Stimulated activated memory B cell treated with anti-CD40 and anti-IgM and Interleukin-4, amounts not matched to agents 10 μg/mL and 1 μg/mL and 100 μg/mL, for 72 hours (primary cell): ENCODE measurements at places on chromosomes 12 and 14.
A peak's percentile ranks its signal among the peaks of the same experiment; 100 is the strongest.

GRCh38 chr12:124993626-124994436 is at the start of gene BRI3BP:
TSS of gene BRI3BP (plus strand) at chr12:124993645. CDS start at chr12:124993791, 146 bp downstream.
- peak; percentile 87 for ATAC-seq

DNA sequence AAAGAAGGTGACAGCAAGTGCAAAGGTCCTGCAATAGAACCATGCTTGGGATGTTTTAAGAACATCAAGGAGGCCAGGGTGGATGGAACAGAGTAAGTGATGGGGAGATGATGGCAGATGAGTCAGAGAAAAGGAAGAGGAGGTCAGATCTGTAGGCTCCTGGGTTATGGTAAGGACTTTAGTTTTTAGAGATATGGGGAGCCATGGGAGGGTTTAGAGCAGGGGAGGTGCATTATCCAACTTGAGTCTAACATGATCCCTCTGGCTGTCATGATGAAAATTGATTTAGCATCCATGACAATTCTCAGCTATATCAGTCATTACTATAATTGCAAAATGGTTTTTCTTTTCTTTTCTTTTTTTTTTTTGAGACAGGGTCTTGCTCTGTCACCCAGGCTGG is 7.3 kb upstream of the PLBD2 start:
- no peak for ATAC-seq

DNA sequence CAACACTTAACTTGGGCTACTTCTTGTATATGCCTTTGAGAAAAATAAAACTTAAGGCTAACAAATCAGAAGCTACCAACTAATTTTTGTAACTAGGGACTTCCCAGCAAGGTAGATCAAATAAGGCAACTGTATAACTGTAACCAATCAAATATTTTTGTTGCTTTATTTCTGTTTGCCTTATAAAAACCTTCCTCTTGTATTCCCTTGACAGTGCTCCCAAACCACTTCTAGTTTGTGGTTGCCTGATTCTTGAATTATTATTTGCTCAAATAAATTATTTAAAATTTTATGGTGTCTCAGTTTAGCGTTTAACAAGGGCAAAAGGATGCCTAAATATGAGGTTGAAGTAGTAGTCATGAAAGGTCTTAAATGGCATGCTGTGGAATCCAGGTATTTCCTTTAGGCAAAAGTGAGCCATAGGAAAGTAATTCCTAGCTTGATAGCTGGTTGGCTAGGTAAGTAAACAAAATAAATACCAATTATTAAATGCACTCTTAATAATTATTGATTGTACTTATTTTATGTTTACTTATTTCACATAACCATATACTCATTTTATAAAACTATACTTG is 632.6 kb downstream of the RPL10L start:
- no peak for ATAC-seq

GRCh38 chr12:57159311-57159710 is 11.9 kb upstream of the LRP1-AS start:
- ATAC-seq = no peak

GRCh38 chr14:94157197-94157596 is 16.9 kb upstream of the PPP4R4 start:
- ATAC-seq = no peak

DNA sequence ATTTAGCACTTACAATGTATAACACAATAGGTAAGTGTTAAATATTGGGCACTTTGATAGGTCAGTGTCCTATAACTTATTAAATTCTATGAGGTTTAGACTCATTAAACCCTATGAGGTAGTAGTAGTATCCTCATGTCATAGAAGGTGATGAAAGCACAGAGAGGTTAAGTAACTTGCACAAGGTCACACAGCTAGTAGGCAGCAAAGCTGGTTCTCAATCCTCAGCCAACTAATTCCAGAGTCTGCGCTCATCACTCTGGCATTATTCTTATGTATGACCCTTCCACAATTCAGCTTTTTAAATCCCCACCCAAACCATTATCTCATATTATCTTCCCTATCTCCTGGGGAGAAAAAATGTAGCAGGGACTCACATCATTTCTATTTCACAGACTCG is 141.1 kb downstream of the KSR2 start:
- ATAC-seq = no peak

GRCh38 chr12:48988030-48988649 is 10.0 kb downstream of the WNT1 start:
- ATAC-seq = peak; percentile 60

GRCh38 chr14:52061390-52061789 is 7.5 kb downstream of the NID2 start:
- peak; percentile 51 for ATAC-seq

DNA sequence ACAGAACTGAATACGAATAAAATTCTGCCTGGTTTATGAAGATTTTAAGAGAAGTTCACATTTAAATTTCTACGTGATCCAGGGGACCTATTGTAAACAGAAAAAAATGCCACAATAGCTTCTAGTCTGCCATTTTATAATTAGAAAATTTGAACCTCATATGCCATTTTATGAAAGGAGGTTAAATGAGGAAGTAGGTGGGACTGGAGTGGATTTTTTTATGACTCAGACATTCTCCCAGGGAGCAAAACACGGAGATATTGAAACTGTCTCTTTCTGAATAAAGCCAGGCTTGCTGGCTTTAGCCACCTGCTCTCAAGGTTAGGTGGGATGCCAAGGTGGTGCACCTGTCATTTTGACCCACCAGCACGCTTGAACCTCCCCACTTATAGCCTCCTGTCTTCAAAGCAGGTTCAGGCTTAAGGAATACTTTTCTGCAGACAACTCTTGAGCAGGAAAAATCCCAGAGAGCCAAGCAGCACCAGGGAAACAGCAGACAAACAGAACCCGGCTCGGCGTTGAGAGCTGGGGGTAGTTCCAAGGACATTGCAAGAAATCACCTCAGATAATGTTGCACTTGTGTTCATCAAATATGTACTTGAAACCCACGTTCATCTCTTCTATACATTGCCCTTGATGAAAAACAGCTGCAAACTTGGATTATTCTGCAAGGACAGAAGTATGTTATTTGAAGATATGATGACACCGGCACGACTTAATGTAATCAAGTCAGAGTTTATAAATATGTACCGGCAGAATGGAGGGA is 203.7 kb downstream of the PPM1H start:
- no peak for ATAC-seq

DNA sequence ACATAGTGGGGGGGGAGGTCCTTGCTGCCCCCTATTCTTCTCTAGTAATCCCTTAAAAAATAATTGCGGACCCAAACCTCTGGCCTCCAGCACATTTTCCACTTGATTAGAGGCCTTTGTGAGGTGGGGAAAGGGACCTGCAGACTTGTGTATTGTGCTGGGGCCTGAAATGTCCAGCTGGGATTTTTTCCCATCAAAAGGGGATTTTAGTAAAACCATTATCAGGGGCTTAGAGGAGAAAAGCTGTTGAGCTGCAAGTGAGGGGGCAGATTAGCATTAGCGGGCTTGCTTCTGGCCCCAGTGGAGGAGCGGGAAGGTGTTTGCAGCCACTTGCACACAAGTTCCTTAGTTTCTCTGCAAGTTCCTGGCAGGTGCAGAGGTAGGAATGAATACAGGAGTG is 13.9 kb downstream of the FBXL14 start:
- no peak for ATAC-seq

GRCh38 chr14:28676479-28676878 is 90.1 kb upstream of the FOXG1 start:
- ATAC-seq = no peak

GRCh38 chr12:107767466-107767865 is 6.5 kb upstream of the PRDM4 start:
- ATAC-seq = no peak

GRCh38 chr12:5258926-5259325 is 173.0 kb upstream of the NTF3 start:
- no peak for ATAC-seq

DNA sequence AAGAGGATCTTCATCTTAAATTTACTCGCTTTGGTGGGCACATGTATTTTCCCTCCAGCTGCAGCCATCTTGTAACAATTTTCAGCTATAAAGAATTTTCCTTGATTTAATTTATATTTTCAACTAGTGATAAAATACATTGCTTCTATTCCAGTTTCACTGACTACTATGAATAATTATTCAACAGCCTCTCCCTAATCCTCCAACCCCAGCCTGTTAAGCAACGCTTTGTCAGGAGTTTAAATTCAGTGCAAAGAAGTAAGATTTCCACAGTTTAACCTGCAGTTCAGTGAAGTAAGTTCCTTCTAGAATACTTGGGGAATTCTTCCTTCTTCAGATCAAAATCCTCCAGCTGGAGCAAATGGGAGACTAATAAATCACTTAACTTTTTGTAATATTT is 180.2 kb downstream of the MSRB3 start:
- no peak for ATAC-seq

- no peak for ATAC-seq
These were observed 333.4 kb downstream of the NELL2 start for GRCh38 chr12:44542716-44543115.

DNA sequence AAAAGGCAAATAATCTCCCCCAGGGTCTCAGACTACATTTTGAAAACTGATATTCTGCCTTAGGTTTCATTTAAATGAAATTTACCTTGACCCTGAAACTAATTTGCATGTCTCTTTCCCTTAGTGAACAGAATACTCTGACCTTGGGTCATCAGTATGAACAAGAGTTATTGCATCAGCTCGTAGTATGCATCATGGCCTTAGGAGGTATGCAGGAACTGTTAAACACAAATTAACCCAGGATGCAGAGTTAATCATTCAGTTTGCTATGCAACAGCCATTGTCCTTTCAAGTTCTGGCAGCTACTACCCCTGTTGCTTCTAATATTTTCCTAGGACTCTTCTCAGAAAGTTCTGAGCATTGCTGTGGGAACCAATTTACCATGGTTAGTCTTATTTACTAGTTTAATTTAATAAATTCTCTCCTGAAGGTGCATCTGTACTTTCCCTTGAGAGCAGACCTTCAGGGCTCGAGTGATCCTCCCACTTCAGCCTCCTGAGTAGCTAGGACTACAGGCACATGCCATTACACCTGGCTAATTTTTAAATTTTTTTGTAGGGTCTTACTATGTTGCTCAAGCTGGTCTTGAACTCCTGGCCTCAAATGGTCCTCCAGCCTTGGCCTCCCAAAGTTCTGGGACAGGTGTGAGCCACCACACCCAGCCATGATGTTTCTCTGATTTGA is 126.7 kb downstream of the TTC6 start:
- ATAC-seq = no peak

- no peak for ATAC-seq
These were observed 40.8 kb upstream of the POC1B start for GRCh38 chr12:89566615-89567014.

DNA sequence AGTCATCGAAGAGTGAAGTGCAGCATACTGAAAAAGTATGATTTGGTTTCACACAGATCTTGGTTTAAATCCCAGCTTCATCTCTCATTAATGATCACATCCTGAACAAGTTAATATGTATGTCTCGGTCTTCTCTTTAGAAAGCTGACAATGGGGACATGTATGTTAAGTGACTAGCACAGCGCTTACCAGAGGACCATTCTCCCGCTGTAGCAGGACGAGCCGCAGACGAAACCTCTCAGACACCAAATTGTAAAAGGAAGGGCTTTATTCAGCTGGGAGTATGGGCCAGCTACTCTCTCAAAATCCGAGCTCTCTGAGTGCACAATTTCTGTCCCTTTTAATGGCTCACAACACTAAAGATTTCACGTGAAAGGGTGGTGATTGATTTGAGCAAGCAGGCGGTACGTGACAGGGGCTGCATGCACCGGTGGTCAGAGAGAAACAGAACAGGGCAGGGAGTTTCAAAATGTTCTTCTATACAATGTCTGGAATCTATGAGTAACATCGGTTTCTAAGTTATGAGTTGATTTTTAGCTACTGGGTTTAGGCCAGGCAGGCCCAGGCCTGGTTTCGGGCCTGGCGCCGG is 682.4 kb downstream of the DIO2 start:
- no peak for ATAC-seq

GRCh38 chr14:106141242-106142220 is 615.1 kb downstream of the TMEM121 start:
- ATAC-seq = no peak

DNA sequence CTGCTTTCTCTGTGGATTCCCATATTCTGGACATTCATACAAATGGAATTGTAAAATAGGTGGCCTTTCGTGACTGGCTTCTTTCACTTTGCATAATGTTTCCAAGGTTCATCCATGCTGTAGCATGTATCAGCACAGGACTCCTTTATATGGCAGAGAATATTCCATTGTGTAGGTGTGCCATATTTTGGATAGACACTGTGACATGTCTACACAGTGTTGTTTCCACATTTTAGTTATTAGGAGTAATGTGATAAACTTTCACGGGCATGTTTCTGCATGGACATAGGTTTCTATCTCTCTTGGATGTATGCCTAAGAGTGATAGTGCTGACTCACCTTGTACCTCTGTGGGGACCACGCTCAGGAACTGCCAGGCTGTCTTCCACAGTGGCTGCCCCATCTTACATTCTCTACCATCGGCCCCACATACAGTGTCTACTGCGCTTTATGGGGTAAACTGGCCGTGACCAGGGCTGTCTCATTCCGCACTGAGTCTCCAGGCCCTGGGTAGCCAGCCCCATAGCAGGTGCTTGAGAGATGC is 7.1 kb upstream of the KRT84 start:
- no peak for ATAC-seq

DNA sequence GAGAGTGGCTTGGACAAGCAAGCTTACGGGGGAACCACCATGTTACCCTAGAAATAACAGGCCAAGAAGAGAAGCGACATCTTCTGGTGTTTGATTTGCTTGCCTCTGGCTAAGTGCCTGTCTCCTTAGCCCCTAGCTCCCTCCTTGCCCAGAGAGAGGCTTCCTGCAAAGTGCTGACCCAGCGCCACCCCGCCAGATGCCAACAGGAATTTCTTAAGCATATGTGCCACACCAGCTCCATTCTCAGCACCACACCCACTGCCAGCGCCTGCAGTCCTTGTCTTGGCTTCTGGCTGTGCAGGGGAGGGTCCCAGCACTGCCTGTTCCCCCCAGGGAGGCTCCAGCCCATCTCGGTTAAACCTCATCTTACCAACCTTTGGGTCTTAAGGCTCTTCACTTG is 74.2 kb upstream of the NCOR2 start:
- ATAC-seq = no peak

- ATAC-seq = no peak
These were observed 112.7 kb downstream of the DICER1 start for GRCh38 chr14:95044463-95045105.

DNA sequence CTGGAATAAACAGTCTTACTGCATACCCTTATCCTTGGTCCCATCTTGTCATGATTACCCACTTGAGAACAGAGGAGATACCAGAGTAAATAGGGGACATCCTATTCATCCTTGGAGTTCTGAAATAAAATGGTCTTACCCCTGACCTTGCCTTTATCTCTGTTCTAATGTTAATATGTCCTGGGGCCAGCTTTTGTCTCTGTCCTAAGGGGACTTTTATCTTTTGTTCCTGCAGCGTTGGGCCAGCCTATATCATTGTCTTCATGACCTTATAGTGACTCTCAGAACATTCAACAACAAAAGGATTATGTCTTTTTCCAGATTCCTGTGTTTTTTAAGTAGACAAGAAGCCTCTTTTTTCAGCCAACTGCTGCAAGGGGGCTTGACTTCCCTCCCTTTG is 1057.5 kb downstream of the LRFN5 start:
- no peak for ATAC-seq

GRCh38 chr12:38761636-38762342 is 143.6 kb downstream of the CPNE8 start:
- no peak for ATAC-seq
